ENCODE measurements at places on chromosomes 16 and 17. TPM values are rescaled to one million over a fixed set of nuclear protein-coding genes. Genes with fewer than 3 reads are reported as not detected.
A peak's percentile ranks its signal among the peaks of the same experiment; 100 is the strongest.

Gene CCDC40
- total RNA-seq: 54.5 TPM

Gene SCNN1B
- 4.3 TPM for total RNA-seq

Gene KRT17
- total RNA-seq: not detected

Gene CCL14
- total RNA-seq: 6.3 TPM

Gene BIRC5
- total RNA-seq: 6.5 TPM

Gene PDILT
- not detected for total RNA-seq

Gene CD79B
- 44.6 TPM for total RNA-seq

Gene SLC13A2
- 505 TPM for total RNA-seq

Gene MYO15A
- 3.6 TPM for total RNA-seq

Gene MEOX1
- total RNA-seq: 0.54 TPM

Gene TBC1D3H
- total RNA-seq: not detected

Gene GHDC
- total RNA-seq: 62.3 TPM

Gene FMNL1
- 15.4 TPM for total RNA-seq

Gene ETV4
- 3.0 TPM for total RNA-seq

Gene SDR42E2
- not detected for total RNA-seq

Gene ESRP2
- total RNA-seq: 67.4 TPM

Gene RUNDC3A
- 14.9 TPM for total RNA-seq

Gene ZFHX3
- 14.1 TPM for total RNA-seq

Gene VWA3A
- 0.18 TPM for total RNA-seq

DNA sequence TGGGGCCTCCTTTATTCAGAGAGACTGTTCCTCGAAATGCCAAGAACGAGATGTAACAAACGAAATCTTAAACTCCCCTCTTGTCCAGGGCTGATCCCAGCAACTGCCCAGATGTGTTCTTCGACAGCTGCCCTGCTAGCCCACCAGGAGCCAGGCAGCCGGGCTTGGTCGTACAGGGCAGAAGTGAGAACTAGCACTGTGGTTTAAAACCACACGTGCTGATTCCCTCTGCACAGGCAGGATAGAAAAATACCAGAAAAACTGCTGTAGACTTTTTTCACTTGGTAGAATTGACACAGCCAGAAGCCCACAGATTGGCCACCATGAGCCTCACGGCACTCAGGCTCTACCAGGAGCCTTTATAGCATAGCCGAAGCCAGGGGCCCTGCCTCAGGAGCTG is 33.1 kb downstream of the PLD6 start:
- DNase-seq: no peak

- peak; percentile 30 for DNase-seq
Observed at GRCh38 chr16:66434619-66435430, 7.7 kb downstream of the BEAN1 start.

- no peak for DNase-seq
Observed at GRCh38 chr17:61285526-61286320, 113.9 kb upstream of the TBX2 start.

DNA sequence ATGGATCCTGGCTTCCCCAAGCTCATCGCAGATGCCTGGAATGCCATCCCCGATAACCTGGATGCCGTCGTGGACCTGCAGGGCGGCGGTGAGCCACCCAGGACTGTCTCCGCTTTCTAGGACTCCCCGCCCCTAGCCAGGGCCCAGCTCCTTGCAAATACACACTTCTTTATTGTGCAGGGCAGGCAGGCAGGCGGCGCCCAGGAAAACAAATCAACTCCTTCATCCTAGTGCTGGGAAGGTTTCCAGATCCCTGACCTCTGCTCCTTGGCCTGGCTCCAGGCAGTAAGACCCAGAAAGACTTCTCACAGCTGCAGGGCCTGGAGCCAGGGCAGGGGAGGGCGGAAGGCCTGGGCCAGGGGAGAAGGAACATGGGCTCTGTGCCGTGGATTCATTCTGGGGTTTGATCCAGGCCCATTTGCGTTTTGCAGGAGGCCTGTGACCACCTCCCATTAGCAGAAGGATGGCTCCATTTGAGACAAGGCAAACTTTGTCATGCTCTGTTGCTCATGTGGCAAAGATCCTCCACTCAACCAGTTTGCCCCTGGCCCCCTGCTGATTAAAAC is 6.0 kb upstream of the LPCAT2 start:
- peak; percentile 91 for DNase-seq

DNA sequence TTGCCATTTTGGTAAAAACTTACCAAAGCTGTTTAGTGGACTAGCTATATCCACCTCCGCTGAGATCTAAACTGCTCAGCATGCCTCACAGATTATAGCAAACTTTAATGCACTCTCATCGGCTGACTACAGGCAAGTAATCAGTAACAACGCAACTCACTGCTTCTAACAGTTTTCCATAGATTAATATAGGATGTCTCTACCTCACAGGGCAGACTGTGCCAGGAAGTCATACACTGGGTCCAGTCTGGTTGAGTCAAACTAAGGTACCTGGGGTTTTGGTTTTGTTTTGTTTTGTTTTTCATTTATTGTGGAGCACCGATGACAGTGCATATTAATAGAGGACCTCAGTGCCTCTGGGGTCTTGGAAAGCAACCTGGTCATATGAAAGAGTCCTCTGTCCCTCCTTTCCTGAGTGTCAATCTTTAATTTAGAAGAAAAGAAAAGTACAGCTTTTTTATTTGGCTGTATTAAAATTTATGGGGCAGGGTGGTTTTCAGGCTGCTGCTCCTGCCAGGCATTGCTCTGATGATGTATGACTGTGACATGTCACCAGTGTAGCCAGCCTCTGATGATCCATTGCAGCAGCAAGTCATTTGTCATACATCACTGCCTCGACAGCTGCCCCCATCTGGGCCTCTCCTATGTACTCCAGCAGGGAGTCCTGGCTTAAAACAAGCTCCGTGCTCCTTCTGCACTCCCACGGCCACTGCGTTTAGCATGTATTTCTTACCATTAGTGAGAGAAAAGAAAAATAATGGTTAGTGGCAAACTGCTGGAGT is 854.1 kb downstream of the KCNJ2 start:
- DNase-seq: no peak

GRCh38 chr16:17160920-17161431 is 309.8 kb downstream of the XYLT1 start:
- no peak for DNase-seq

DNA sequence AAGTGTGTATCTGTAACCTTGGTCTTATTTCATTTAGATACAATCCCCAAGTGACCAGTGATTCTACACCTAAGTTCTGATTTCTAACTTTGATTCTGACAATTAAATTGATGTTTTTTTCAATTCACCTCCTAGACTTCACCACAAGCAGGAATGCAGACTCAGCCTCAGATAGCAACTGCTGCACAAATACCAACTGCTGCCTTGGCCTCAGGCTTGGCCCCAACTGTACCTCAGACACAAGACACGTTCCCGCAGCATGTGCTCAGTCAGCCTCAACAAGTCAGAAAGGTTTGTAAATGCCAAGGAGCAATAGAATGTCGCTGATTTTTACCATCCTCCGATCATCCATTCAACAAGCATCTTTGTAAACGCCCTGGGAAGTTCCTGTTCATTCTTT is 177.7 kb downstream of the MRTFB start:
- DNase-seq: no peak

GRCh38 chr16:20348365-20349185 is 3.9 kb downstream of the UMOD start:
- DNase-seq: no peak

- no peak for DNase-seq
Observed at GRCh38 chr17:66548158-66548557, 245.7 kb downstream of the PRKCA start.

GRCh38 chr16:74748616-74749026 is 26.0 kb downstream of the FA2H start:
- no peak for DNase-seq

- no peak for DNase-seq
Observed at GRCh38 chr17:33562792-33563191, 269.7 kb upstream of the ASIC2 start.

GRCh38 chr17:1648173-1648962 is 1.3 kb downstream of the RILP start:
- DNase-seq: no peak

DNA sequence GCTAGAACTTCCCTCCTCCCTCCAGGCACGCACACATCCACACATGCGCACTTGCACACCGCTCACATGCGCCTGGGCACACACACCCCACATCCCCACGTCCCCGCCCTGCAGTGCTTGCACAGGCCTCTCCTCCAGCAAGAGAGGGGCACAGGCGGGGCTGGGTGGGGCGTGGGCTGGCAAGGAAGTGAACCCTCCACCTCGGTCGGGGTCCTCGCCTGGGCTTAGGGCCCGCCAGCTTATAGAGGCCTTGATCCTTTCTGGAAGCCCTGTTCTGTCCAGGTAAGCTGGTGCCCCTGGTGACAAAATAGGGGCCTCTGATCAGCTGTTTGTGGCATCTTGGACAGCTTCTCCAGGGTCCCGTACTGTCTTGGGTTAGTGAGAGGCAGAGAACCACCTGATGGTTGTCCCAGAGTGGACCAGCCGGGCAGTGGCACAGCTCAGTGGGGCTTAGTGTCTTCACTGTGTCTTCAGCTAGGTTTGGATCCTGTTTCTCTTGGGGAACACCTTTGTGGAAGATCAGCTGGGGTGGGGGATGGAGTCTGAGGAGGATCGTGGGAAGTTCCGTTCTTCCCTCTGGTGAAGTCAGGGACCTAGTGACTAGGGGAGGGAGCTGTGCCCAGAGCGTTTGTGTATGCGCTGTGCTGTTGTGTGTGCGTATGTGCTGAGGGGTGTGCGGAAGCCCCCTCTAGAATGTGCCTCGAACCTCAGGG is 12.1 kb downstream of the TBX4 start:
- DNase-seq: no peak

GRCh38 chr17:45131616-45132319 is 547 bp downstream of the PLCD3 start:
- DNase-seq: peak; percentile 67

DNA sequence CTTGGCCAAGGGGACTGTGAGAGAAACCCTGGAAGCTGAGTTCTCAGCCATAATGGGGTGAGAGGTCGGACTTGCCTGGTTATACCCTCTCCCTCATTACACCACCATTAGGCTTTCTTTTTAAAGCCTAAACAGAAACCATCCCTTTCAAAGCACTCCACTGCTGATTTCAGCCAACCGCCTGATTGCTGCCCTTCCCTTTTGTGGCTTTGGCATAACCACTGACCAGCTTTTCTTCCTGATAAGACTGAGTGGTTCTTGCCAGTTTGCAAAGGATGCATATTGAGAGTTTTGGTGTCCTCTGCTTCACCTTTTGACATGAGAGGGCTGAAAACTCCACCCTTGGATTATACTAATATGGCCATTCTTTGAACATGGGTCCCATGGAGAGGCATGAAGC is 308.2 kb upstream of the GOT2 start:
- no peak for DNase-seq

DNA sequence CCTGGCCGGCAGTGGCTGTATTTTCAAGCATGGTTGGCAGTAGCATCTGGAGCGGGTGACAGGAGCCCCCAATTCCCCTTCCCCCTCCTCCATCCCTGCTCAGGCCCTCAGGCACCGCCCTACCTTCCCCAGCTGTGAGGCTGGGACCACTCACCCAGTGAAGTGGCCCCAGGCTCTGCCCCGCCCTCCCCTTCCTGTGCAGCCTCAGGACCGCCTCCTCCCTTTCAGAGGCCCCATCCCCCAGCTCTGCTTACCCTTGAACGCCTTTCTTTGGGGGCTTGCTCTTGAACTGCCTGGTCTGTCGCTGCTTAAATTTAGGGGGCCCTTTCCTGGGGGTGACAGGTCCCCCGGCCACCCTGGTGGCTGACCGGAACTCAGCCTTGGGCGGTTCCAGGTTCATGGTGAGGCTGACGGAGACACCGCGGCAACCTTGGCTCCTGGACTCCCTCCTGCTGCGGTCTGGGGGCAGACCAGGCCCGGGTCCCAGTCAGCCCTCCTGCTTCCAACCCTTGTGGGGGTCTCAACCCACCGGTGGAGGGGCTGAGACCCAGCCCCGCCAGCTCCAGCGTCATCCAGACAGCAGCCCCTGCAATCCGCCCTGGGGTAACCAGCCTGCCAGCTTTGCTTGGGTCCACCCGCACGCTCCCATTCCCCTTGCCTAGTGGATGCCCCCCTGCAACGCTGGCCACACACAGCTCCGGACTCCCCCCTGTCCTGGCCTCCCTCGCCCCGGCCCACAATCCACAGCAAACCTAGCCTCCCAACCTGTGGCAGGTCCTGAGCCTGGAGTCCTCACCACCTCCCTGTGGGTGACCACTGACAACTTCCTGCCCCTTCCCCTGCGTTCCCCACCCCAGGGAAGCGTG is 3.2 kb downstream of the PDE6G start:
- DNase-seq: no peak

- no peak for DNase-seq
Observed at GRCh38 chr16:1420111-1420539, 422 bp downstream of the UQCC4 start.

DNA sequence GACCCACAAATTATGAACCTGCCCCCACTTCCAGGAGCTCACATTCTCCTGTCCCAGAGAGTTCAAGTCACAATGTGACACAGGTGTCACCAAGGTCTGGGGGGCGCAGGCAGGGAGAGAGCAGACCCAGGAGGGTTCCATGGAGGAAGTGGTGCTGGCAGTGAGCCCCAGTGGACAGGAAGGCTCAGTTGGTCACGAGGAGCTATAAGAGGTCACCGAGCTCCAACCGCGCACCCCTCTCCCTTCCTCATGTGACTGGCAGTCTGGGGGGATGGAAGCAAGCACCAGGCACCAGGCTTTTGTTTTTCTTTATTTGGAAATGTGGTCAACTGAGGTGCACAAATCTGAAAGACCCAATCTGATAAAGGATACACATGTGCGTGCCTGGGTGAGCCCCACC is 2.5 kb downstream of the ITGAD start:
- DNase-seq: no peak

DNA sequence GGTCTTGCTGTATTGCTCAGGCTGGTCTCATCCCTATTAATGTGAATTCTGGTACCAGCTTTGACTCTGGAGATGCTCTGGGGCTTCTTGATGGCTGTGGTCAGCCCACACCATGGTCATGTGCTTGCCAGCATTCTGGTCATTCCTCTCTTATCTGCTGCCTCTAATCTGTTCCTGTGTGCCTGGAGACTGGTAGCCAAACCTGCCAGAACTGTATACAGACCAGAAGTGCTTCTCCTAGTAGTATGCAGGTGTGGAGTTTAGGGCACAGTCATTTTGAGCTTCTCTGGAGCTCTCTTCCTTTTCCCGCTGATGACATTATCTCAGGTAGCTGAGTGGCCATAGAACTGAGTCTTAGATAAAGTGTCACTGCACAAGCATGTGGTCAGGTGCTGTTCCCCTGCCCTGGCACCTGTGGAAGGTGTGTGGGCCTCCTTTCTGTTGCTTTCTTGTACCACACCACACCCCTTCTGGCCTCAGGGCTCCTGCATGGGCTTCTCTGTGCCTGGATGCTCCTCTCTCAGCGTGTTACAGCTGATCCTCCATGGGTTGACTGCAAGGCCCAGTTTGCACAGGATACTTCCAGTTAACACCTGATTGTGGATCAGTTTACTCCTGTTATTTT is 162.7 kb downstream of the SPECC1 start:
- no peak for DNase-seq

DNA sequence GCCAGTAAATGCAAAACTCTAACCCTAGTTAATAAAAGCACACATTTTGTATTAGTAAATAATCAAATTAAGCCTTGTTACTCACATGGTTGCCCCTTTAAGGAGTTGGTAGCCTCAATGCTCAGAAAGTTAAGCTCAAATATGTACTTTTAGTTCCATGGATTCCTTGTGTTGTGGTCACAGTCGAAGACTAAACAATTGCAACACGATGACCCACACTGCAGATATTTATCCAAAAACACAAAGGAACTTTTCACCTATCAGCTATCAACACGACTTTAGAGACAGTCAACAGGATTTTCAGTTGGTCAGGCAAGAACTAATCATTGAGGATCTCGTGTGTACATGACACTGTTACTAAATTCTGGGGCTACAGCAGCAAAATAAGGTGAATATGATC is 47.4 kb upstream of the NUDT7 start:
- no peak for DNase-seq
